Trophoblast cell (in vitro differentiated cells and primary cell): ENCODE measurements at places on chromosomes 5 and 9.
A peak's percentile ranks its signal among the peaks of the same experiment; 100 is the strongest.

- no peak for DNase-seq
These were observed 20.3 kb downstream of the FEM1C start for GRCh38 chr5:115524199-115524847.

DNA sequence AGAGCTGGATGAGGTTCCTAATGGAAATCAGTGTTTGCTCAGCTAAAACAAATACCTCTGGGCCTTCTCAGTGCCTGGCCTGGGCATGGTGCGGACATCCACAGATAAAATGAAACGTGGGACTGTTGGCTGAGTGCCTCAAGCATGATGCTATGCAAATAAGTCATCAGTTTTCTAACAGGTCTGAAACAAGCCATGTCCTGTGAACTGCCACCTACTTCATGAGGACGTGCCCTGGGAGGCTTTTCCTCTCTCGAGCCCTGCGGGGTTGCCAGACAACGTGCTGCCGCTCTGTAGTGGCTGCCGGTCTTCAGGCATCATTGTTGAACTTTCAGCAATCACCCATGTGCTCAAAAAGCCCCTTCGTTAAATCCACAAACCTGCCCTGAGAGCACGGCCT is 240.4 kb upstream of the IRX2 start:
- DNase-seq = no peak

- DNase-seq = peak; percentile 17
These were observed 245.3 kb downstream of the ADGRV1 start for GRCh38 chr5:90803876-90804275.

DNA sequence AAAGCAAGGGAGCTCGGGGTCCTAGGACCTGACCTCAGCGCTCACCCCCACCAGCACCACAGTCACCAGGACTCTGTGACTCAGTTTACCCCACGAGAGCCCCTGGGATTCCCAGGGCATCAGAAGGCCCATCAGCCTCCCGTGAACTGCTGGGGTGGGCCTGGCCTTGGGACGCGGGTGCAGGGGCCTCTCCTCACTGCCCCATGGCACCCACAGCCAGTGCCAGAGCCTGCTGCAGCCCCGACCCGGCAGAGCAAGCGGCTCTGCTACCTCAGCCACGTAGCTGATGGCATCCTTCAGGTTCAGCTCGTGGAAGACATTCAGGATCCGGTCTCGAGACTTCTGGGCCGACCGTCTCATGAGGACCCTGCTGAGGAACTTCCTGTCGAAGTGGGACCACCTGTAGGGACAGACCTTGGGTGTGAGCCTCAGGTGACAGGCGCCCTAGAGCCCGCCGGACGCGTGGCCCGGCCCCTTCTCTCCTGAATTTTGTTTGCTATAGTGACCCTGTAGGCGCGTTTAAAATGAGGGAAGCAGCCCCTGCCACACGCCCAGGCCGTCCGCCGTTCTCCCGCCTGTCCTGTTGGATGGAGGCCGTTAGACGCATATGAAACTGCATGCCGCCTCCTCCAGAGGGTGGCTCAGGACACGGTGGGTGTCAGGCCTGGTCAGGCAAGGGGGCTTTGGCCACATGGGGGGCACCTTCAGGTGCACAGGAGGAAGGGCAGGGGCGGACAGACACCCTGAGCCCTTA is 36.8 kb downstream of the EXOC3 start:
- DNase-seq = no peak

DNA sequence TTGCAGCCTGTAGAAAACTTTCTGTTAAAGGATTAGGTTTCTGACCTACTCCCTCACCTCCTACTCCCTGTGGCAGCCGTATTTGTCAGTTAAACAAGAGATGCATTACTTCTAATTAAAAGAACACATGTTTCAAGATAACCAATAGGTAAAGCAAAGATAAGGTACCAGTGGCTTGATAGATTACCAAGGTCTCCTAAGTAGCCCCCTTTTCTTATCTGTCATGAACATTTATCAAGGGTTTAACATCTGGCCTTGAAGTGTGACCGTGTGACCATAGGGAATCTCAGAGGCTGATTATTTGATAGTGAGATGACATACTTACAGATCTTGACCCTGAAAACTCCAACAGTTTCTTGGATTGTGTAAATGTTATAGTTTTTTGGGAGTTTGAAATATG is 764.0 kb upstream of the EDIL3 start:
- no peak for DNase-seq

DNA sequence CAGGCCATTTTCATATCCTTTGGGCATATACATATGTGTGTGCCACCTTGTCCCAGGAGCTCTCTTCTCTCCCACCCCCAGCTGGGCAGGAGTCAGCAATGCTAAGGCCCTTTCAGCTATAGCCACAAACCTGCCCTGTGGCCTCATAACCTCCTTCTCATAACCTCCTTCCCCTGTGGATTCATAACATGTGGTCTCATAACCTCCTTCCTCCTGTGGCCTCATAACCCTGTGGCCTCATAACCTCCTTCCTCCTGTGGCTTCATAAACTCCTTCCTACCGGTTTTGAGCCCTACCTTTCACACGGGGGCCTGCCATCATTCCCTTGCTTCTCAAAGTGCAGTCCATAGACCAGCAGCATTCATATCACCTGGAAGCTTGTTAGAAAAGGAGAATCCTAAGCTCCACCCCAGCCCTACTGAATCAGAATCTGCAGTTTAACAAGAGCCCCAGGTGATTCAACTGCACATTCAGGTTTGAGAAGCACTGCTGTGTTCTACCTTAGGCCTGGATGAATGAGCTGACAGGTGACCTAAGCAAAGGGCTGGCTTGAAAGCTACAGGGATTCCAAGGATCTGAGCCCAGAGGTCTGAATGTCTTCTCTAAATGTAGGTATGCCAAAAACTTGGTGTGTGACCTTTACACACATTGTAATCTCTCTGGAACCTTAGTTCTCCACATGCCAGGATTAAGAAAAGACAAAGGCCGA is 41.9 kb upstream of the PLPP6 start:
- peak; percentile 94 for DNase-seq

DNA sequence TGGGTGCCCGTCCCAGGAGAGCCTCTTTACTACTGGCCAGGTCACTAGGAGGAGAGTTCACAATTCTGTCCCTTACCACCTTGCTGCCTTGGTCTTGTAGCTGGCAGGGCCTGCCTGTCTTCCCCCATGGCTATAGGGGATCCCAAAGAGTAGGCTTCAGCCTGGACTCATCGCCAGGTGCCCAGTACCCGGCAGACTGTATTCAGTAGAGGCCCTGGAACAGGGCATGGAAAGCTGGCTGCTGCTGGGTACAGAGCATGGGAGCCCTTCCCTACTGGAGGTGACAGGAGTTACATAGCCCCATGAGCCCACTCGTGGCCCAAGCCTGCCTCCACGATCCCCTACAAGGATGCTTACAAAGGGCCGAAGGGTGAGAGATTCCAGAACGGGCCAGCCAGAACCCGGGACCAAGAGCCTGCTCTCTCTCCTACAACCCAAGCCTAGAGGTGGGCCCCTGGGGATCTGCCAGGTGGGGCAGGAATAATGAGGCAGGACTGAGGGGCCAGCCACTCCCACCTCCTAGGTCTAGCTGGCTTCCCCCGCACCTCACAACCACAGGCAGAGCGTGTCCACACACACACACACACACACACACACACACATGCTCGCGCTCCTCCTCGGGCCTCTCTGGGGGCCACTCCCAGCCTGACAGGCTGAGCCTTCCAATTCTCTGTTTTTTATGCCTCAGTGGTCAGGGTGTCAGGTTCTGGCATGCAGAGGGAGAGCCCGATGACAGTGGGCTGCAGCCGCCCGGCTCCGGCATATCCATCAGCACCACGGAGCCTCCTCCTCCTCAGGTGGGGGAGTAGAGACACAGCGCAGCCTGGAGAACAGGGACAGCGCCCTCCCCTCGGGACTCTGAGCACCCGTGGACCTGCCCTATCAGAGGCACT is 186.0 kb downstream of the PAX5 start:
- no peak for DNase-seq

DNA sequence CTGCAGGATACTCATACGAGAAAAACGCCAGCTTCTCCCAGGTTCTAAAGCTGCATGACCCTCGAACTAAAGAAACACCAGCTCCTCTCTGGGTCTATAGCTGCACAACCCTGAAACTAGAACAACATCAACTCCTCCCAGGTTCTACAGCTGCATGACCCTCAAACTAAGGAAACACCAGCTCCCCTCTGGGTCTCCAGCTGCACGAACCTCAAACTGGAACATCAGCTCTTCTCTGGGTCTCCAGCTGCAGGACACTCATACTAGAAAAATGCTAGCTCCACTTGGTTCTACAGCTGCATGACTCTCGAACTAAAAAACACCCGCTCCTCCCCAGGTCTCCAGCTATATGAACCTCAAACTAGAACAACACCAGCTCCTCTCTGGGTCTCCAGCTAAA is 811.1 kb downstream of the CDH9 start:
- no peak for DNase-seq

GRCh38 chr9:20948703-20949102 is 82.7 kb downstream of the HACD4 start:
- no peak for DNase-seq

DNA sequence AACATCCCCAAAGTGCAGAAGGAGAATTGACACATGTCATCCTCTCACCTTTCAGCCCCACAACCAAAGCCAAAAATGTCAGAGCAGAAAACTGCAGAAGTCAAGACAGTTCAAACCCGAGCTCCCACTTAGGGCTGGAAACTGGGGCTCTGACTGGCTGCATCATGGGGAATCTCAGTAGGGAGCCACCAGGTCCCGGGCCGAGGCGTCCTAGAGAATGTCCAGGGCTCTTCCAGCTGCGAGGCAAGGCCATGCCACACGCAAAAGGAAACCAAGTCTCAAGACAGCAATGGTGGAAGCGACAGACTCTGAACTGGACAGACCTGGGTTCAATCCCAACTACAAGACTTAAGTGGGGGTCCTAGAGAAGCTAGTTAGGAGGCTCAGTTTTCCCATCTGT is 13.8 kb downstream of the SH3PXD2B start:
- no peak for DNase-seq

- DNase-seq = no peak
These were observed 2.7 kb downstream of the MTRR start for GRCh38 chr5:7871653-7872052.

DNA sequence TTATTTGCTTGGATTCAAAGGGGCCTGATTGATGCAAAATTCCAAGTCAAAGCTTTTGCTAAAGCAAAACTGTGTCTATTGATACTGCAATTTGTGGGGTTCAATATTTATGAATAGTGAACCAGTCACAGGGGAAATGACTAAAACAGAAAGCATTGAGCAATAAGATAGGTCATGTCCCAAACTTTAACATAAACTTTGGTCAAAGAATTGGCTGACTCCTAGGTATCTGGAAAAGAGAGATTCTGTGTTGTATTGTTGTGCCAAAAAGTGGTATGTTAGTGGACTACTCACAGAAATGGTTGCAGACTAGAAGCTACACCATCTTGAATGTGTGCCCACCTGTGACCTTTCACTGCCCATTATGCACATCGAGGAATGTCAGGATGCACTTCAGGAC is 585.5 kb upstream of the RGMB start:
- DNase-seq = no peak

DNA sequence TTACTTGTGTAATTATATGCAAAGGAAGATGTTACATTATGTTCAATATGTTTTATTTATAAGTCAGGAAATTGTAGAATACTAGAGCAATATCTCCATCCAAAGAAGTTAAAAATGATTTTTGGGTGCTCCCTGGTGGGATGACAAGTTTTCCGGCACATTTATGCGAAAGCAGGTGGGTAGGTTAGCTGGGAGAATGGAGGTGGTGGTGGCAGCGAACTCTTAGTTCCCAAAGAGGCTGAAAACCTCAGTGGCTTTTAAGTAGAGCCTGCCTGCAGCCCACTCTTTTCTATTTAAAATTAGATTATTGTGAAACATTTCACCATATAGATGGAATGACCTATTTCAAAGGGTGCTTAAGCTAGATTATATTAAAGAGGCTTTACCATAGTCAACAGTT is 51.8 kb downstream of the ANKRD33B start:
- DNase-seq = no peak

- peak; percentile 51 for DNase-seq
These were observed 957 bp downstream of the PRELID1 start for GRCh38 chr5:177304392-177305119.

- DNase-seq = peak; percentile 35
These were observed 465.5 kb downstream of the DNAH5 start for GRCh38 chr5:13478831-13479465.

DNA sequence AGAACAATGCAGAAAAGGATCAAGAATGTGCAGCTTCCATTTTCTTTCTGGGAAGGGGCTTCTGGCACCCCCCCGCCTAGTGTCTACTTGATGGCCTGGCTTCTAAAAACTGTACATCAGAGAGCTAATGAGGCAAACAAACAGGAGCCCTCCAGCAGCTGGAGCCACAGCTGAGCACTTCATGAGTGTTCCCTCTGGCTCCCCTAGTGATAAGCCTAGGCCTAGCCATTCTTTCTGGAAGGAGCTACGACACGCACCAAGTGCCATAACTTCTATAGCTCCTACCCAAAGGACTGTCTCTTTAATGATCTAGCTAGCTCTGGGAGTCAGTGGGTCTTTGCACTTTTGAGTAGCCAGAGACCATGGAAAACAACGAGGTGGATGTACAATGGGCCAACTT is 66.1 kb downstream of the DNAH5 start:
- DNase-seq = no peak

- DNase-seq = no peak
These were observed 10.2 kb downstream of the GLIS3 start for GRCh38 chr9:4289411-4290326.

- no peak for DNase-seq
These were observed 329.3 kb downstream of the PIK3R1 start for GRCh38 chr5:68544648-68545552.

DNA sequence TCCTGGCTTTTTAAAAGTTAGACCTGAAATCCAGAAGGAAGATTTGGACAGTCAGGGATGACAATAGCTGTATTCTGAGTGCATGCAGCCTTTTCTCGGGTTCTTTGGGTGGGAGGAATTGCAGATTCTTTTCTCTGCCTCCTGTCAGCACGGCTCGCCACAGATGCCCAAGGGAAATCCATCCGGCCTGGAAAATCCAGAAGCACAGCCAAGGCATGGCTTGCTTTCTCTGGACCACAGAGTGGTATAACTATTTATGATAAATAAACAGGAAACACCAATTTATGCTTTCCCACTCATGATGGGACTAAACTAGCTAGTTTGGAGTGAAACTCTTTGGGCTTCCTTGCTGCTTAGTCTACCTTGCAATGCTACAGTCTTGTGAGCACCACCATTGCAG is 59.1 kb downstream of the C9orf152 start:
- no peak for DNase-seq
